ENCODE measurements at places on chromosomes 4 and X. TPM values are rescaled to one million over a fixed set of nuclear protein-coding genes. Genes with fewer than 3 reads are reported as not detected.

Gene PPP2R2C
- 60.5 TPM for total RNA-seq

DNA sequence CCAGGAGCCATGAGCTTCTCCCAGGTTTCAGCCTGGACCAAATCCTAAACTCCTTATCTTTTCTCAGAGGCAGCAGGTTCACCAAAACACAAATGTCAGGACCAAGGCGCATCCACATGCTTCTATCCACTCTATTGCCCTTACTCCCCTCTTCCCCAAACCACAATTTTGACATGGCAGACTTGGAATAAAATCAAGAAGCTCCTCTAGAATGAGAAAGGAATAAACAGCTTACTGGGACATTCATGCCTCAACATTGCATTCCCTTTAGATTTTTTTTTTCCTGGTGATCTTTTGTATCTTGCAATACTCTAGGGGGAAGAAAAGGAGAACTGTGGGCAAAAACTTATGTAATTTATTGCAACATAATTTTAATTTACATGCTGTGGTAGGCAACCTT, 119.1 kb downstream of the TSPAN5 start:
- DNase-seq, result no peak

DNA sequence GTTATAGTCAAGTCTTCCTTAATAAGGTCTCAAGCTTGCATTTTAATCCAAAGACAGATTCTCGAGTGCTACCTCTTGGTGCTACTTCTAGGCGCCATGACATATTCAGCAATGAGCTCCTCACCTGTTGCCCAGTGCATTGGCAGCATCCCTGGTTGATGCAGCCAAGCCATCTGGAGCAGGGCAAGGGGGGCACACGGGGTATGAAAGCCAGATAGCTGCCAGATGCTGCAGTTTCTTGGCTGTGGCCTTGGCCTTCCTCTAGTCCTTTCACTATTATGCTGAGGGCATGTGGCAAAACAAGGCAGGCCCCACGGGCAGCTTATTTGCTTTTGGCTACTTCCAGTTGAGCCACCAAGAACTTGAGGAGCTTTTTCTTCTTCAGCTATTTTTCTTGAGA, 168.6 kb upstream of the PGRMC2 start:
- no peak for DNase-seq

- no peak for DNase-seq
Measured at GRCh38 chrX:16946971-16947562, 609 bp downstream of the REPS2 start.

Gene RFC1
- total RNA-seq, result 24.9 TPM

DNA sequence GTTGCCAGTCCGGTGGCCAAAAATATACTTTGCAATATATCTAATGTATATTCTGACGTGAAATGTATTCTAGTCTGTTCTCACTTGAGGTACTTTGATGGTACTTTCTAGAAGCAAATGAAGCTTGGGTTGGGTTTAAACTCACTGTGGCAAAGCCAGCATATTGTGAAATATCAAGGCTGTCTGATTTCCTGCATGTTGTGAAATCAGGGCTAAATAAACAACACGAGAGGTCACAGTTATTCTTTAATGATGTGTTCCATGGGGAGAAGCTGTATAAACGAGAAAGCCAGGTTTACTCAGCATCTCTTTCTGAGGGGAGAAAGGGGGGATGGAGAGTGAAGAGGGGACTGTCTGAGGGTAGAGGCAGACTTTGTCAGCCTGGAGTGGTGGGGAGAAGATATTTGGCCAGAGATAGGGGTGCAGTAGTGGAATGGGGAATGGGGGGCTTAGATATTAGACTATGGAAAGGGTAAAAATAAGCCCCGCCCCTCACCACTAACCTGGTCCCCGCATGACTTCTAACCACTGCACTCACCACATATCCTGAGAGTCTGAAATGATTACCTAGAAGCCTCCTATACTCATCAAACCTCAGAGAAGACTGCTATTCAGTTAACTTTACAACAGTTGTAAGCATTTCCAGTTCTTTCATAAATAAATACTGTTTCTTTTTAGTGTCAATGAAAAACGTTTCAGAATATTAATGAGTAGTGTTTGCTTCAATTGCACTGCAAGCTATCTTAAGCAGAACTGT, 5.9 kb upstream of the SCARB2 start:
- DNase-seq, result no peak

DNA sequence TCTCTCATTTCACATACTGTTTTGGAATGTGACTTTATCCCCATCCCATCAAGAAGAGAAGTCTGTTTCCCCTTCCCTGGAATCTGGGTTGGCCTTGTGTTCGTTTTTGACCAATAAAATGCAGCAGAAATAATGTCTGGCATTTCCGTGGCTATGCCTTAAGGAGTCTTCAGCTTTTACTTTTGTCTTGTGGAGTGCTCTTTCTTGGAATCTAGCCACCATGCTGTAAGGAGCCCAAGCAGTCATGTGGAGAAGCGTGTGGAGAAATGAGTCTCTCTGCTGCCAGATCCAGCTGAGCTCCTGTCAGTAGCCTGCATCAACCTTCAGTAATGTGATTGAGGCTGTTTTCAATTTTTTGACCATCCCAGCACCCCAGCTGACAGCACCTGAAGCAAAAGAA, 84.4 kb upstream of the ARMCX2 start:
- no peak for DNase-seq

GRCh38 chr4:71411981-71412380, 73.2 kb downstream of the SLC4A4 start:
- no peak for DNase-seq

Gene GLA
- 17.5 TPM for total RNA-seq

DNA sequence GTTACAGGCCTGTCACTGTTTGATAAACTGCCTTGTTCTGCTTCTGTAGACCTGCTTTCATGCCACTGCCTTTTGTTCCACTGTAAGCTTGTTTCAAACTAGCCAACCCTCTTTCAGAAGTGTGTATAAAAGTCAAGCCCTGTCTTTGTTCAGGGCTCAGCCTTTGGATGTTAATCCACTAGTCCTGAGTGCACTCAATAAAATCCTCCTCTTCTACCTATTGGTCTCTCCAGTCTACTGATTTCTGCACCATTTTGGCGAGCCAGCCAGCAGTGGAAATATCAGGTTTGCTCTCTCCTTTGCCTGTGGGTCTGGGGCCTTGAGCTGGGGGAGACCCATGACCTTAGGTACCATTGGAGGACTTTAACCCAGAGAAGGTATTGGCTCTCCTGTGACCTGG, 901.6 kb upstream of the NDST4 start:
- no peak for DNase-seq
